ENCODE measurements at places on chromosomes 1 and 21. TPM values are rescaled to one million over a fixed set of nuclear protein-coding genes. Genes with fewer than 3 reads are reported as not detected.

Gene TNFRSF18
- polyA plus RNA-seq: 1.1 TPM

Gene CACNA1E
- 0.38 TPM for polyA plus RNA-seq

Gene TBX19
- 2.2 TPM for polyA plus RNA-seq

DNA sequence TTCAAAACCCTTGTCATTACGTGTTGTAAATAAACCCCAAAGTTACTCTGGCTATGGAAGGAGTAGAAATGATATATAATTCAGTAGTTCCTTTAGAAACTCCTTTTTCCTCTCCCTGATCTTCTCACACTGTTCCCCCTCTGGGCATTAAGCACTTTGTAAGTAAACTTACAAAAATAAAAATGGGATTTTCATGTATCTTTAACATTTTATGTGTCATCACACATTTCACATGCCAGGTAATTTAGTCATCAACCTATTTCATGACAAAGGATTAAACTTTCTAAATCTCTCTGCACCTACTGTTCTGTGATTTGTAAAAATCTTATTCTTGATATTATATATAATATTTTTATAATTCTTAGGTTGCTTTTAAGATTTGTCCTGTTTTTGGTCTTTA lies 176.9 kb downstream of the NEK7 start:
- DNase-seq: no peak

Gene GNG4
- 3.4 TPM for polyA plus RNA-seq

DNA sequence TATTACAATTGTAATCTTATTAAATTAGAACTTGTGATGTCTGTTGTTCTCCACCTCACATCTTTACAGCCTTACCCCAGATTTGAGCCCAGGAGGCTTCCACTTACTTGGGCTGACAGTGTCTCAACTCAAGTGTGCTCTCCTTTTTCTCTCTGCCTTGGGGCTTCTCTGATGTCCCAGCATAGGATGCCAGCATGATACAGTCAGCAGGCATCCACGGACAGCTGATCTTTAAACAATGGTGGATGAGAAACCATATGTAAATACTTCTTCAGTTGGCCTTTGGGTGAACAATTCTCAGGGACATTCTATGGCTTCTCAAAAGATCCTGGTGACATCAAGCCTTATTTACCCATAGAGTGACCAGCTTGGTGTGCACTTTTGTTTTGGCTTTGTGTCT lies 107.6 kb upstream of the GORAB start:
- no peak for DNase-seq

Gene CSDE1
- polyA plus RNA-seq: 482 TPM

Gene NHLH1
- 0.08 TPM for polyA plus RNA-seq

GRCh38 chr1:1918901-1919303 lies at the start of gene TMEM52:
Gene TMEM52, minus strand, starts transcription at chr1:1919279. Its CDS starts 14 bp downstream, at chr1:1919265.
- DNase-seq: no peak

DNA sequence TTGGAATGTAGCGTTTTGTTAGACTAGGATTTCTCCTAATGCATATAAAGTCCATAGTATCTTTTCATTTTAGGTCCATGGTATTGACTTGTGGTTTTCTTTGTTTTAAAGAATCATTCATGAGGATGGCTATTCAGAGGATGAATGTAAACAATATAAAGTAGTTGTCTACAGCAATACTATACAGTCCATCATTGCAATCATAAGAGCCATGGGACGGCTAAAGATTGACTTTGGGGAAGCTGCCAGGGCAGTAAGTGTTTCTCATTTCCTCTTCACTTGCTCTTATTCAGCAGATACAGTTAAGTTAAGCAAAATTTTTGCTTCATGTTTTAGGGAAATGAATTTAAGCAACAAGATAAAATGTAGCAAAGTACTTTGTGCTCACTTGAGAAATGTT lies 25.4 kb downstream of the GNAI3 start:
- no peak for DNase-seq

DNA sequence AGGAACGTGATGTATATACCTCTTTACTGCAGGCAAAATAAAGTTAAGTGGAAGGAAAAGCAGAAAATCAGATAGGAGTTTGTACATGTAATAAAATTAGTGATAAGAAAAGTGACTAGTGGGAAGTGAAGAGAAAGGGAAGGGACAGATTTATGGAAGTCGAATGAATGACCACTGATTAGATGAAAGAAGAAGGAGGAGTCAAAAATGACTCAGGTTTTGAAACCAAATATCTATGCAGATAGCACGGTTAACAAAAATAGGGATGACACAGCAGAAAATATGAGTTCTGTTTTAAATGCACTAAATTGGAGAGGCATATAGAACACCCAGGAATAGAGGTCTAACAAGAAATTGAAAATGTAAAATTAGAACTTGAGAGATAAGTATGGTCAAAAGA lies 128.0 kb downstream of the HMCN1 start:
- no peak for DNase-seq

GRCh38 chr1:197744979-197745378 lies 30.3 kb downstream of the DENND1B start:
- DNase-seq: no peak

DNA sequence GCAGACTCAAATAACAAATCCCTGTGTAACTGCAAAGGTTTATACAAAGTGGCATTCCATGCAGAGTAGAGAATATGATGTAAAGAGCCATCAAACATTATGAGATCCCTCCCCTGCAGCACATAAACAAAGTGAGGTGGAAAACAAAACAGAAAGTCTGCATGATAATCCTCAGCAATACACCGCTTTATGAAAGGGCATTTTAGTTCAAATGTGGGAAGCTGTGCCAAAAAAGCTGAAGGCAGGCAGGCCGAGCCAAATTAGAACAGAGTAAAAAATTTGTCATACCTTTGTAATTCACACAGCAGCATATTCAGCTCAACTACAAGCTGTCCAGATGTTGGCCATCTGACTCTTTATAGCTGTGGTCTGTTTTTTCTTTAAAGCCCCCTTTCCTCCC lies 113.5 kb downstream of the LHX9 start:
- no peak for DNase-seq

Gene TCP10L
- 1.7 TPM for polyA plus RNA-seq

GRCh38 chr1:204564835-204565234 lies 48.6 kb downstream of the MDM4 start:
- DNase-seq: no peak

- no peak for DNase-seq
Observed at GRCh38 chr21:26027696-26028095, 142.9 kb downstream of the APP start.

GRCh38 chr1:201356701-201357100 lies 20.8 kb downstream of the TNNT2 start:
- DNase-seq: no peak

GRCh38 chr1:107122225-107122624 lies 18.6 kb upstream of the NTNG1 start:
- DNase-seq: no peak

- no peak for DNase-seq
Observed at GRCh38 chr1:3928586-3928985, 28.5 kb upstream of the C1orf174 start.

Gene HSF2BP
- 2.4 TPM for polyA plus RNA-seq

Gene APP
- polyA plus RNA-seq: 980 TPM

Gene ZNF644
- 62.0 TPM for polyA plus RNA-seq

DNA sequence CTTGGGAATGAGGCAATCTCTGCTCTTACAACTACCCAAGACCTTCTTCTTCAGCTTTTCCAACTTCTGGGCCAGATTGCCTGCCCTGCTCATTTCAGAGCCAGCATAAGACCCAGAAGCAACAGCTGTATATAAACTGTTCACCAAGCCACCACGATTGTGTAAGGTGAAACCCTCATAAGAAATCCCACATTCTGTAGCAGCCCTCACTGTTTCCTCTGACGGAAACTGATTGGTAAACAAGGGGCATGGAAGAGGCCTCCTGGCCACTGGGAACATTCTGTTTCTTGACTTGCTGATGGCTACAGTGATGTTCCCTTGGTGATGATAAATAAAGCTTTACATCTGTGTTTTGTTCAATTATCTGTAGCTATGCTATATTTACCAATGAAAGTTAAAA lies 39.7 kb upstream of the EXO1 start:
- no peak for DNase-seq

DNA sequence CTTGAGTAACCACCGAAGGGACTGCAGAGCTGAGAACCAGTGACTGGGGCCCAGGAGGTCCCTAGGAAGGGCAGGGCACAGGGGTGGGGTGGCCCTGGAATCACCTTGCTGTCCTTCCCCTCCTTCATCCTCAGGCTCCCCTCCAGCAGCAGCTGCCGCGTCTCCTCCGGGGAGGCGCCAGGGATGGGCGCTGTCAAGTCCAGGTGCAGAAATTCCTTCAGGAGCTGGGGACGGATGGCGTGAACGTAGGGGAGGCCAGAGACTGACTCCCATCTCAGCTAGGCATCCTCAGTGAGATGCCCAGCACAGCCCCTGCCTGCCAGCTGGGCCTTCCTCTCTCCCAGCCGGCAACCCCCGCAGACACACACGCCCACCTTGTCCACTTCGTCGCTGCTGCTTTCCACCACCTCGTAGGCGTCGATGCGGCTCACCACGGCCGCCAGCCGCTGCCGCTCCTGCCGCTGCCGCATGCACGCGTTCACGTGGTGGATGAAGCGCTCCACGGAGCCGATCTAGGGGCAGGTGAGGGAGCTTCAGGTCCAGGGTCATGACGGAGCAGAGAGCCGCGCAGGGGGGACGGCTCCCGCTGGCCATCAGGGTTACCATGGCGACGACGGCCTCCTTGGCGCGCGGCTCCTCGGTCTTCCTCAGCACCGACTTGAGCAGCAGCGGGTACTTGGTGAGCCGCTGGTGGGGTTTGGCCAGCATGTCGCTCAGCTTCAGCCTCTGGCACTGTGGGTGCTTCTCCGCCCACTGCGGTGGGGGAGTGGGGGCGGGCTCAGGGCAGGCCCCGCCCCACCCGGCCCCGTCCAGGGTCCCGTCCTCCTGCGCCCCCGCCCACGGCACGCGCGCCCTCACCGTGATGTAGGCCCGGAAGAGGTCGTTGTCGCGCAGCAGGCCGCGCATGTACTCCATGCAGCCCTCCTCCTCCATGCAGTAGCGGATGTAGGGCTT lies 4.4 kb upstream of the TNFRSF25 start:
- no peak for DNase-seq

DNA sequence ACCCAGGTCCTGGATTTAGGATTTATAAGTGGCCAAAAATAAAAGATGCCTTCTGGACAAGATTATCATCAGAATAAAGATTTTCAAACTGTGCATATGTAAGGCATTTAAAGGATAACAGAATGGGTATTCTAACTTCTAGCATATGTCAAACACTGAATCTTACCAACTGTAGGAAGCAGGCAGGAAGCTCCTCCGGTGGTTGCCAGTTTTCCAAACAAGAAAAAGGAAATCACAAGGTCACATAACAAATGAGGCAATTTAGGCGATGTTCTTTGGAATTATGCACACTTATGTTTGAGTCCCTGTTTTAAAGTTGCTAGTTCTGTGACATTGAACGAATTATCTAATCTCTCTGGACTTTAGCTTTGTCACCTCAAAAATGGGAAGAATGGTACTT lies 48.9 kb downstream of the ATP6V1G3 start:
- DNase-seq: no peak

GRCh38 chr1:230083746-230084407 lies 16.8 kb downstream of the GALNT2 start:
- no peak for DNase-seq

DNA sequence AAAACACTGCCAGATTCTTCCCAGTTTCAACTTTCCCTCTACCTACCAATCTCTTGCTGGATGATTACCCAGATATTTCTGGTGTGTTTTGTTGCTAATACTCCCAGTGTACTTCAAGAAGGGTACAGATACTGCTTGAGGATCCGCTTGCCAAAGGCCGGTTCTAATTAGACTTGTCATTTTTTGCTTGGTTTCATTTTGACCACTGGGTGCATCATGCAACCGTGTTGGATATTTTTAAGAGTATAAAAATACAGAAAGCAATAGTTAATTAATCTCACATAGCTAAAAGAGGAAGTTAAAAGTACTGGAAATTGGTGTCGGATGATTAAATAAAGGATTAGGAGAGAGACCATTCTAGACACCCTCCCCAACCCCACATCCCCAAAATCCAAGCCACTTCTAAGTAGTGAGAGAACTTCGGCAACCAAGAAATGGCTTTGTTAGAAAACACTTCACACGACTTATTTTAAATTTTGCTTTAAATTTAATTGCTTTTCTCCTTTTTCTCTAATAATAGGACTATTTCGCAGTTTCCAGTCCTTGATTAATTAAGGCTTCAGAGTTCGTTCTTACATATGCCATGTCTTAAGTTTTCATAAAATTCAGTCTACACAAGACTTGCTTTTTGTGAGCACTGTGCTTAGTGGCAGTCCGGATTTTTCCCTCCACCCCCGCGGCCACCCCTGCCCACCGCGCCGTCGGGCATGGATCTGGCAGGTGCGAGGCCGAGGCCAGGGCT lies 2.5 kb upstream of the CDKN2C start:
- no peak for DNase-seq

DNA sequence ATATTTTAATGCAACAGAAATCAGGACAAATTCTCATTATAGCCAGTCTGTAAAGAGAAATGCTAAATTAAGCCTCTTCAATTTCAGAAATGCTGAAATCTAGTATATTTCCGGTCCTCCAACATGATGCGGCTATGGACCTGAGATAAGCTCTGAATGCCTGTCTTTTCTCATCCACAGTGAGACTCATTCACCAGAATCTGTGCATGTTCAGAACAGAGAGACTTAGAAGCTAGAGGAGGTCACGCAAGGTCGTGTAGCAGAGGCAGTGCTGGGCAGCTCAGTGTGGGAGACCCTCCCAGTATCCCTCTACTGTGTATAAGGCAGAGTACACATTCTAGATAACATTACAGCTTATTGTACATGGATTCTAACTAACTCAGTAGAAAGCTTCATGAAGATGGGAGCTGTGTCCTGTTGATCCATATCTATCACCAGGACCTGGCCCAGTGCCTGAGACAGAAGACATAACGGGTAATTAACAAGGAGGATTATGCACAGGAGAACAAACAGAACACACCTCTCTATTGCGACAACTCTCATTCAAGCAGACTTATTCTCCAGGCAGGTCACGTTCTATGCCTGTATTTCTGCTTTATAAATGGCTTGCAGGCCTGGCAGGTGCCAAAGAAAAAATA lies 97.0 kb upstream of the COA6 start:
- DNase-seq: no peak

Measured in right renal pelvis (tissue), 4 donors.